AG09319 (cell line): ENCODE measurements at places on chromosomes 6 and 20.

- no peak for DNase-seq
These were observed 171.3 kb downstream of the CD83 start for GRCh38 chr6:14288910-14289309.

DNA sequence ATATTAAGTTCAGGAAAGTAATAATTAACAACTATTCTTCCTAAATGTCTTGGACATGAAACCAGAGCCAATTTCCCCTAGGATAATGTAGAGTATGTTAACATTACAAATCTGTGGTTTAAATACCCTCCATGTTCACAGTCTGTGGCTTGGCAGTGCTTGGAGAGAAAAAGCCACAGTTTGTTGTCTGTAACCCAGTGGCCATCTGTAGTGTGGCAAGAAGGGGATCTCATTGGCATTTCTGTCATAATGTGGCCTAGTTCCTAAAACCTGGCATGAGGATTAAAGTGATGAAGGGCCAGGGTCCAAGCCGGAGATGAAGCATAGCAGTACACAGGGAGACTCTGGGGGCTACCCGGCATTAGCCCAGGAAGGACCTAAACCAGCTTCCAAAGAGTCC, 31.2 kb downstream of the SYNE1 start:
- DNase-seq: no peak

- no peak for DNase-seq
These were observed 15.1 kb downstream of the ACSS1 start for GRCh38 chr20:25042531-25043498.

DNA sequence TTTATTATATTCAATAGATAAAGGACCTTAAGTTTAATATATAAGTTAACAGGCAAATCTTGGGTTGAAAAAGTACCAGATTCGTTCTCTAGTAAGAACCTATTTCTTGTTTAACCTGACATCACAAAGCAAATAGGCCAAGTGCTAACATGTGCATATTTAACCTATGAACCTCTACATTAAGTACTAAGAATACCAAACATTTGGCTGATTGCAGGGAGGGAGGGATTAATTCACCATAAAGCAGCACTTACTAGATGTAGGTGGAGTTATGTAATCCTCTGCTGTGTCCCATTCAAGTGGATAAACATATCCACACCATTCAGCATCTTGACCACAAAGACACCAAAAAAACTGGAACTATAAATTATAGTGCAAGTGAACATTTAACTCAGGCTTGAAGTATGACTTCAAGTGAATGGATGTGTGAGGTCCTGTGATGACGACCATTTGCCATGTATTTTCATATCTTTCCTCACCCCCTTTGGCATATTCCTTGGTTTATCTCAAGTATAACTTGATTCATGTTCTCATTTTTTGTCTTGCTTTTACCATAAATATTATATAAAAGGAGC, 10.2 kb downstream of the STX11 start:
- DNase-seq: no peak

DNA sequence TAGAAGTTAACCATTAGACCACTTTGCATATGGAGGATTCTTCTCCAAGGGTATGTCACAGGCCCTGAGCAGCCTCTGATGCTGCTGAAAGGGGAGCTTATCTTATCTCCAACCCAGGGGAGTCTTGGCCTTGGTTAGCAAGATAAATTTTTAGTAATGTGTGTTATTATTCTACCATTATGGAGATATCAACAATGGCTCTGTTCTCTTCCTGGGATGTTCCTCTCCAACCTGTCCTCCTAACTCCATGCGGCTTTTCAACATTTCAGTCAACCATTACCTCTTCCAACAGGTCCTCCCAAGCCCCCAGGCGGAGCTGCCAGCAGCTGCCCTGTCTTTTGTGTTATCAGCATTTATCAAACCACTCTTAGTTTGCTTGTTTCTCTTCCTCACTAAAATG, 48.4 kb upstream of the FOXC1 start:
- DNase-seq: no peak

GRCh38 chr20:5842465-5842864, 92.3 kb downstream of the SHLD1 start:
- DNase-seq: no peak

GRCh38 chr6:148313488-148313887, 29.1 kb upstream of the SASH1 start:
- no peak for DNase-seq

GRCh38 chr6:38146021-38146733, 326.6 kb downstream of the ZFAND3 start:
- no peak for DNase-seq

DNA sequence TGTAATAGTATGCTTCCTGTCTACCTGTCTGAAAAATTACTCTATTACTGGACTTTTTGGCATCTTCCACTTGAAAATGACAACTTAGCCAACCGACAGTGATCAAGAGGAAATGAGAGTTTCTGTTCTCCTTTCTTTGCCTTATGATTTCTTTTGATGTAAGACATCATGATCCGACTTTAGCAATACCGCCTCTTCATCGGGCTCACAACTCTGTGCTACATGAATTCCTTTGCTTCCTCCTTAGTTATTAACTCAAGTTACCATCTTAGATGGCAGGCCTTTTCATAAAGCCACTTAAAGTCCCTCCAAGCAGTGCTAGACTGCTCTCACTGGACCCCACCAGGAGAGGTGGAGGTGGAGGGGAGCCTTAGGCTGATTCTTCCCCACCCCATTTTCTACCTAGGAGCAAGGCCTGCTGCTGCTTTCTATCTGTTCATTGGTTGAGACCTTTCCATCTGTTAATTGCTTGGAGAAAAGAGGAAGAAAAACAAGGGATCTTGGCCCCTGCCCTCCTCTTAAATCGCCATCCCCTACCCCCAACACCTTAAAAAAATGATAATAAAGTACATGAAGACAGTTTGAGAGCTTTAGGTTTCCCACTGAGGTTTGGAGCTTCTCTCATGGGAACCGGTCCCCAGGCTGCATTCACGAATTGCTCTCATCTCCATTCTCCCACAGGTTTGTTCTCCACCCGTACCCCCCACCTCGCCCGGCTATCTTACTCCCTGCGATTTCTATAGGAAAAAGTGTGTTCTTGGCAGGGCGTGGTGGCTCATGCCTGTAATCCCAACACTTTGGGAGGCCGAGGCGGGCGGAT, 21.6 kb upstream of the MCM3 start:
- DNase-seq: no peak

GRCh38 chr6:19896693-19897010, 59.5 kb downstream of the ID4 start:
- DNase-seq: no peak

- no peak for DNase-seq
These were observed 279.4 kb upstream of the MAN1A1 start for GRCh38 chr6:119628691-119629594.

- DNase-seq: no peak
These were observed 62.6 kb upstream of the LY86 start for GRCh38 chr6:6525933-6526332.

DNA sequence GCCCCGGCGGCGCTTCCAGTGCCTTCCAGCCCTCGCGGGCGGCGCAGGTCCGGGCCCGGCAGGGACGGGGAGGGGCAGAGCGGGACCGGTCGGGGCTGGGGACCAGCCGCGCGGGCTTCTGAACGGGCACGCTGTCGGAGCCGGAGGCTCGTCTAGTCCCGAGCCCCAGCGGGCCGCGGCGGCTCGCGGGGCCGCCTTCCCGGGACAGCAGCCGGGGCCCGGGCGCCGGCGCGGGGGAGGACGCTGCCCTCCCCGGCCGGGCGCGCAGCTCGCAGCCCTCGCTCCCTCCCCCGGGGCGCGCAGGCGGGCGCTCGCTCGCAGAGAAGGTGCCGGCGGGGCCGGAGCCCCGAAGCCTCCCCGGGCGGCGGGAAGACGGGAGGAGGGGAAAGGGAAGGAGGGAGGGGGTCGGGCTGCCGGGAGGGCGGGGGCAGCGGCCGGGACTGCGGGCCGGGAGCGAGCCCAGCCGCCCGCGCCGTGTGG, 696 bp upstream of the SIRPA start:
- peak; percentile 20 for DNase-seq

- no peak for DNase-seq
These were observed 60.1 kb upstream of the BMP2 start for GRCh38 chr20:6707321-6707831.

DNA sequence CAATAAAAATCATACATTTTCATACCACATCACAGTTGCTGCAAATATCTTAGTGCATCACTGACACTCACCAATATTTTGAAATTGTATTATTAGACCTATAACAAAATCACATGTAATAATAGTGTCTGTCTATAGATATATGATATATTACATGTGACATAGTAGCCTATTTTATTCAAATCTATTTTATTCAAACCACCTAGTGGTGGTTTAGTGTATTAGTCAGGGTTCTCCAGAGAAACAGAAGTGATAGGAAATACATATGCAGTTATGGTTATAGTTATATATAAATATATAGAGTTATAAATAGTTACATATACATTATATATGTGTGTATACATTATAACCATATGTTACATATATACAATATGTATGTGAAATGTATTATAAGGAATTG, 366.5 kb upstream of the ARID1B start:
- DNase-seq: no peak

- no peak for DNase-seq
These were observed 8.3 kb downstream of the TBC1D7 start for GRCh38 chr6:13319891-13320564.

GRCh38 chr6:75402296-75402695, 91.3 kb downstream of the FILIP1 start:
- peak; percentile 54 for DNase-seq

GRCh38 chr6:110063594-110064263, 85.6 kb downstream of the GPR6 start:
- DNase-seq: no peak

GRCh38 chr6:153537422-153537821, 406.3 kb upstream of the RGS17 start:
- no peak for DNase-seq

DNA sequence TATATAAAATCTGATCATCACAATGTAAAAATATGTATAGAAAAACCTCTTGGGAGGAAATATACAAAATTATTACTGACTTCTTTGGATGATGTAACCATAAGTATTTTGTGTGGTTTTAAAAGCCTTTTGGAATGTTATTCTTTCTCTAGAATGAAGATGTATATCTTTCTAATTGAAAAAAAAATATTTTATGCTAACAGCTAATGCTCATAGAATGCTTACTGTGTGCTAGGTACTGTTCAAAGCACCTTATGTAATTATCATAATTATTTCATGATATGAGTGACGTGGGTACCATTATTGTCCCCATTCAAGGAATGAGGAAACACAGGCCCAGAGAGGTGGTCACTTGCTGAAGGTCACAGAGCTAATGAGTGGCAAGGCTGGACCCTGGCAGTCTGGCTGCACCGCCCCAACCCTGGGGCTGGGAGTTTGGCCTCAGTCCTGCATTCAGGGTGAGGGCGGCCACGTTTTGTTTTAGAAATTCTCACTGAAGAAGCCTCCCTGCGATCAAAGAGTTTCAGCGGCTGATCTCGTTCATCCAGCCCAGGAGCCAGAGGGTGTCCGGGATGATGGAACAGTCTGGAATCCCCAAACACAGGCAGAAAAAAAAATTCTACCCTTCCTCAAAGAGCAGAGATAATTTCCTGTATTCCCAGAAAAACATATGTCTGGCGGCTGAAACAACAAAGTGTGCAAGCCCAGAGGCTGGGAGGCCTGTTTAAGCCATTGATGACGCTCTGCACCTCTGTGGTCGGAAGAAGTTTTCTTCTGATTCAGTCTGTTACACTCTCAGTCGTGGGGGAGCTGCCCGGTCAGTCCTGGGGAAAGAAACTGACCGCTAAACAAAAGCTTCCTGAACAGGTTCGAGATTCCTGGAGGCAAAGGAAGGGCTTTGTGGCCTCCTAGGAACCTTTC, 37.3 kb downstream of the TFEB start:
- peak; percentile 44 for DNase-seq

DNA sequence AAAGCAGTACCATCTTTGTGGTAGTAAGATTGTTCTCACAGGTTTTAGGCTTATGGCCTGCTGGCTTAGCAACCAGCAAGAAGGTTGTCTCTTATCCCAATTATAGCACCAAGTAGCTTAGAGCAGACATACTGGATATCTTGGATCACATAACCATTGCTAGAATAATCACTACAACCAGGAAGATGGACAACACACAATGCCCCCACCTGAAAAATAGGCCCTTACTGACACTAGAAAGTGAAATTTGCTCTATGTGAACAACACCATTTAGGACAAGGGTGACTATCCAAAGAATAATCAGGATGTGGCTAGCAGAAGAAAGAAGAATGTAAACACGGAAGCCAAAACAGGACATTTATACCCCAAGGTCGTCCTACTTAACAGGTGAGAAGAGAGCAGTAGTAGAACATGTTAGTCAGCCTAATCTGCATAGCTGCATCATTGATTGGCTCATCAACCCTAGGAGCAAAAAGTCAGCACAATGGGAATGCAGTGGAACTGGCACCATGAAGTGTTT, 172.7 kb upstream of the MARCKS start:
- no peak for DNase-seq

DNA sequence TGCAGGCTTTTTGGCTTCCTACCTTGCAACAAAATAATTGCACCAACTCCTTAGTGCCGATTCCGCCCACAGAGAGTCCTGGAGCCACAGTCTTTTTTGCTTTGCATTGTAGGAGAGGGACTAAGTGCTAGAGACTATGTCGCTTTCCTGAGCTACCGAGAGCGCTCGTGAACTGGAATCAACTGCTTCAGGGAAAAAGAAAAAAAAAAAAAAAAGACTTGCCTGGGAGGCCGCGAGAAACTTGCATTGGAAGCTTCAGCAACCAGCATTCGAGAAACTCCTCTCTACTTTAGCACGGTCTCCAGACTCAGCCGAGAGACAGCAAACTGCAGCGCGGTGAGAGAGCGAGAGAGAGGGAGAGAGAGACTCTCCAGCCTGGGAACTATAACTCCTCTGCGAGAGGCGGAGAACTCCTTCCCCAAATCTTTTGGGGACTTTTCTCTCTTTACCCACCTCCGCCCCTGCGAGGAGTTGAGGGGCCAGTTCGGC, 420 bp downstream of the SOX4 start:
- no peak for DNase-seq

- no peak for DNase-seq
These were observed 26.8 kb upstream of the CRIP3 start for GRCh38 chr6:43335469-43335868.

GRCh38 chr20:43243672-43244269, 54.1 kb upstream of the PTPRT start:
- no peak for DNase-seq

GRCh38 chr6:43848671-43849391, 78.8 kb downstream of the VEGFA start:
- no peak for DNase-seq

- no peak for DNase-seq
These were observed 93.5 kb downstream of the MAP3K7 start for GRCh38 chr6:90493332-90493731.

DNA sequence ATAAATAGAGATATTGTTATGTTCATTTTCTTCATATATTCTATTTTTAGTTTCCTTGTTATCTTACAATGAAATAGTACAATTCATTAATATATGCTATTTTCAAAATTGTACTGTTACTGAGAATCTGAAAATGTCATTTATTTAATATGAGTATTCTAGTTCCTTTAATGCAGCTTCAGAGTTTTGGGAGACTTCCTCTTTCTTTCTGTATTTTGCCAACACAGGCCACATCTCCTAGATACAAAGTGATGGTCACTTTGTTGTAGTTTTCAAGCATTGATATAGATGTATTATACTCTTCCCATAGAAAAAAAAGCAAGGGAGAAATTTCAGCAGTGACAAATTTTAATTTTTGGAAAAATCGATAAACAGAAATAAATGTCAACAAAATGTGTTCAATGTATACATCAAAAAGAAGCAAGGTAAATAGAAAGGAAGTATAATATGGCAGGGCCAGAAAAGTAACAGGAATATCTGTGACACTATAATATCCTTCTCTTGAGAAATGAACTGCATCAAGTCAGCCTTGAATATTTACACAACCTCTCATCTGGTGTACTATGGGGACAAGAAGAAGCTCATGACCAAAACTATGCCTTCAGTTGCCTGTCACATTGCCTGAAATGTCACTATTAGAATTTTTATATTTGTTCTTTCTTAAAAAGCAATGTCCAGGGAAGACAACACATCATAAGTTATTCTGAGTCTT, 396.0 kb downstream of the TBC1D32 start:
- DNase-seq: no peak
